ENCODE measurements at places on chromosomes 11 and 22.

- DNase-seq: no peak
These were observed 9.2 kb downstream of the RHOG start for GRCh38 chr11:3831378-3832239.

DNA sequence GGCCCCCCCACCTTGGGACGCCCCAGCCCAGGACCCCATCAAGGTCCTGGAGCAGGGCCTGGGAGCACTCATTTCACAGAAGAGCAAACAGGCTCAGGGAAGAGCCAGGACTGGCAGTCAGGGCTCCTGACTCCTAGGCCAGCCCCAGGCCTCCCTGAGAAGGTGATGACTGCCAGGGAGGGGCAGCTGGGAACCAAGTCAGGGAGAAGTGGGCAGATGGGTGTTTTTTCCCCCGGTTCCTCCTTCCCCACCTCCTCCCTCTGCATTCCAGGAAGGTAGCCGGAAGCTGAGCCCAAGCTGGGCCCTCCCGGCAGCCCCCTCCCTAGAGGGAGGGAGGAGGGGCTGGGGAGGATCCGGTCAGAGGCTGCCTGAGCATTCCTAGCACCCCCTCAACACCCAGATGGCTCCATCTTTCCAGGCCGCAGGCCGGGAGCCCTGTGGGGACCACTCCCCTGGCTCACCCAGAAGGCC, 19.6 kb downstream of the MYRF start:
- no peak for DNase-seq

DNA sequence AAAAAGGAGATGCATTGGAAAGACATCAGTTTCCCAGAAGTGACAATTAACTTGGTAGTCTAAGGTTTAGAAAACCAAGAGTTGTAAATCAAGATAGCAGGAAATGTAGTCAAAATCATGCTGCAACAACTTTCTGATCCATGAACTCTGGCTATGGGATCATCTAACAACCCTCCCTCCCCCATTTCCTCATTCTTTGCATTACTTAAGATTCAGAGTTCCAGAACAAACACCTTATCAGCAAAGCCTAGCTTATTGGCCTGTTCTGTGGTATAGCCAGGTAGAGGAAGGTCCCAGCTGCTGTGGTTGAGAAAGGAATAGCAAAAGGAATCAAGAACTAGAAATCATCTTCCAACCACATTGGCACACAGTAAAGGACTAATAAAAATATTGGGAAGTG, 651.1 kb downstream of the METTL15 start:
- DNase-seq: no peak

DNA sequence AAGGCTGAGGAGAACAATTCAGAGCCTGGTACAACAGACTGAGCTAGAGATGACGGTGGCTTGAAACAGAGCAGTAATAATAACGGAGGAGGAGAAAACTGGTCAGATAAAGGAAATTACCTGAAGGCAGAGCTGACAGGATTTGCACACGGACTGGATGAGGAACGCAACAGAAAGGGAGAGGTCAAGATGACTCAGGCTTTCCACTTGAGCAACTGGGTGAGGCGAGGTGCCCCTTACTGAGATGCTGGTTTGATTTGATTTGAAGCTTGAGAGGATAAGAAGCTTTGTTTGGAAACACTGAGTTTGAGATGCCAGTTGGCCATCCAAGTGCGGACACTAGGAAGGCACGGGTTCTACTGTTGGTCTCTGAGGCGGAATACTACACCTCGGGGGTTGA, 35.4 kb upstream of the NRIP3 start:
- no peak for DNase-seq

DNA sequence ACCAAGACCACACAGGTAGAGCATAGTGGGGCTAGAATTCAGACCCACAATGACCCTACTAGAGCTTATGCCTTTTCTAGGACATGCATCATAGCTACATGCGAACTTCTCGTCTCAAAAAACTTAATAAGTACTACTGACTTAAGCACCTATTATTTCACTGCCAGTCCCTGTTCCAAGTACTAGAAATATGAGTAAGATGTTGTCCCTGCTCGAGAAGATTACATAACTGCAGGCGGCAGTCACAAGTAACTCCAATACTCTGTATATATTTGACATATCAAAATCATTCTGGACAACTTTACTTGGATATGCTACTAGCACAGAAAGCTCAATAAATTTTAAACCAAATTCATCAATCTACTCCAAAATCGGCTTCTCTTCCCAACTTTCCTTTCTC, 235.0 kb downstream of the TTC28 start:
- no peak for DNase-seq

- no peak for DNase-seq
These were observed 49.3 kb upstream of the CLPB start for GRCh38 chr11:72483412-72484186.

DNA sequence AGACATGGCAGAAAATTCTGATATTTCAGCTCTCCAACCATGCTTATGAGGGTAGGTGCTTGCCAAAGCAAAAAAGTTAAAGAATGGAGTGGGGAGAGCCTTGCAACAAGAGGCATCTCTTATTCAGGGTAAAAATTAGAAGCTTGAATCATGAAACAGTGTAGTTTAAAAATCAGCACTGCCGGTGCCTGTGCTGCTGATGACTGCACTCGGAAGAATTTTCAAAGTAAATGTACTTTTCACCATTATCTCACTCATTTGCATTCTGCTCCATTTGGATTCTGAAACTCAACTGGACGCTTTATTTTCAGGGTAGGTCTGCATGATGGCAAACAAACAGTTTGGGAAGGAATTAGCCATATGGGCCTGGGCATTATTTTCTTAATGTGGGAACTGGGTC, 126.3 kb downstream of the KIRREL3 start:
- no peak for DNase-seq

GRCh38 chr11:110712659-110713448, 617 bp upstream of the ARHGAP20 start:
- no peak for DNase-seq

DNA sequence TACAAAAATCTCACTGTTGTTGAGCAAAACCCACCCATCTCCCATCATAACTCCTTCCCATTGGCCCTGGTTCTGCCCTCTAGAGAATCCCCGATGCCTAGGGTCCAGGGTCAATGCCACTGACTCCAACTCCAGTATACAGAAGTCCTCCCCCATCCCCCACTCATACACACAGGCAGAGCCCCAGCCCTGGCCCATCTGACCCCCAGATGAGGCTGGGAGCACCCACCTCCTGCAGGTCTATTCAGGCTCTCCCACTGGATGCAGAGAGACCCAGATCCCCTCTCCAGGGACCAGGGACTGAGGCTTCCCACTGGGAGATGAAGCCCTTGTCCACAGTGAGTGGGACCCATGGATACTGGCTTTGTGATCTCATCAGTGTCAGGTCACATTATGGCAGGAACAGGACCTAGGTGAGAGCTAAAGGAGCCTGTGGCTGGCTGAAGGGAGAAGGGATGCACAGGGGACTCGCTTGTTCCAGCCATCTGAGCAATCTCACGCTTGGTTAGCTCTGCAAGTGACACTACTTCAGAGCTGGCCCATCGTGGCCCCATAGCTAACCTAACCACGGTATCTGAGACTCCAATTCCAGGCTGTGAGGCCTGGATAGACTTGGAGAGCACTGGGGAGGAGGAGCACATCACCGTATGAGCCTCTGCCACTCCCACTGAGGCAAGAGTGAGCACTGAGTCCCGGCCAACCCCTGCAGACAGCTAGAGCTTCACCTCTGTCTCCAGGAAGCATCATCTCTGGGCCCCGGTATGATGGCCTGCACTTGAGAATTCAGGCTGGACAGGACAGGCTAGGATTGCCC, 35.7 kb downstream of the TRIM29 start:
- no peak for DNase-seq

- DNase-seq: no peak
These were observed 29.7 kb upstream of the GNB1L start for GRCh38 chr22:19884161-19884953.

DNA sequence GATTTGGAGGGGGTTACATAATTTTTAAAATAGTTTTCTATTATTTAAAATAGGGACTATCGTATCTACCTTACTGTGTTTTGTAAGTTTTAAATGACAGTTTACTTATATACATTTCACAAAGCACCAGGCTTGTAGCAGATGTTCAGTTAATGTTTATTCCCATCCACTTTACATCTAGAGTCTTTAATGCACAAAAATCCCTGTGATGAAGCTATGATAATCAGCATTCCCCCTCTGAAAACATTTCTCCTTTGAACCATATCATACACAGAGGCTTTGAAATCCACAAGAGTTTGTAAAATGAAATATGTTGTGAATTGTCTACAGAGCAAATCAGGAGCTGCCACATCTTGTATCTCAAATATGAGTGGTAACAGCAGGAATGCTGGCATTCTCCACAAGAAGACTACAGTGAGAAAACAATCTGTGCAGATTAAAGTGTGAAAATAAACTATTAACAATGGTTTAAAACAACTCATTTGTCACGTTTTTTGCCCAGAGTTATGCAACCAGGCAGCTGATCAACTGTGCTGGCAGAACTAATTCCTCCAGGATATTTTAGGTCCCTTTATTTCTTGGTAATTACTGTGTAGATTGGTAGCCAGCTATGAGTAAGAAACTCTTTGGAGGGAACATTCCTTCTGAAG, 699.1 kb upstream of the ARHGAP42 start:
- DNase-seq: no peak

DNA sequence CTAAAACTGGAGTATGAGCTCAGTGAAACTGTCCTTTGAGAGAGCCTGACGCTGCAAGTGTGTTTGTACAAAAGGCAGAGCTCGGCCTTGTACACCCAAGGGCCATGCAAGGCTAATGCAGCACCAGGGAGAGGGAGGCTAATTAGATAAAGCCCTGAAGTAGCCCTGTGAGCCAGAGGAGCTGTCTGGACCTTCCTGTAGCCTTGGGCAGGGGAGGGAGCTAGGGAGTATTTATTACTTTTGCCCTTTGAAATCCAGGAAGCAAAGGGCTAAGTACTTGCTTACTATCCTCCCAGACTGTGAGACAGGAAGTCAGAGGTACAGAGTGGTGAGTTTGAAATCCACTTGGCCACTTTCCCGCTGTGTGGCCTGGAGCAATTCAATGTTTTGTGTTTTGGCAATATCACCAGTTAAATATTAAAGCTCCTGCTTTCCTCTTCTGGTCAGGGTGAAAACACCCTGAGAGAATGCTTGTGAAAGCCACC, 10.2 kb upstream of the LDHA start:
- no peak for DNase-seq

DNA sequence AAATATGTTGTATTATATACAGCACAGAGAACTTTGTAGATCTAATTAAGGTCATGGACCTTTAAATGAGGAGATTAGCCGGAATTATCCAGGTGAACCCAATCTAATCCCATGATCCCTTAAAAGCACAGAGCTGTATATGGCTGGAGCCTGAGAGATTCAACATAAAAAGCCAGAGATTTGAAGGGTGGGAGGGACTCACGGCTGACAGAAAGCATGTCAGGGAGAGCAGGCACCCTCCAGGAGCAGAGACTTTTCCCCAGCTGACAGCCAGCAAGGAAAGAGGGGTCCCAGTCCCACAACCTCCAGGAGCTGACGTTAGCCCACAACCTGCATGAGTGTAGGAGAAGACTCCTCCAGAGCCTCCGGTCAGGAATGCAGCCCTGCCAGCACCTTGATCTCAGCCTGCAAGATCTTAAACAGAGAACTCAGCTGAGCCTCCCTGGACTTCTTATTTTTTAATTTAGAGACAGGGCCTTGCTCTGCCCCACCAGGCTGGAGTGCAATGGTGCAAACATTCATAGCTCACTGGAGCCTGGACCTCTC, 20.0 kb upstream of the ADA2 start:
- no peak for DNase-seq
